ENCODE measurements at places on chromosomes 16 and 17.

DNA sequence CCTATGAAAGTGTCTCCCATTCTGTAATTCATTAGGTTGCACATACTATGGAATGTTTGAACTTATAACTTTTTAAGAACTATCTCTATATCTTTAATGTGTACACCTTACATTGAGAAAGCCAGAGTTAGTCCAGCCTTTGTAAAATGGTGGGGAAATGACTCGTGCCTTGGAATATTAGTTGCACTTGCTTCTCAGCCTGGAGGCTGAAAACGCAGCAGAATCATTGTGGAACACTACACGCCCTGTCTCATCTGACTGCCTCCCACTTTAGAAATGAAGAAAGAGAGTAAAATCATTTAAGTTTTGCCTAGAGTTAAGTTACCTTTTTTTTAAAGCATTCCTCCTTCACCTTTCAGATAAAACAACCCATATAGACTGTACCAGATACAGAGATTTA is 90.7 kb upstream of the WSB1 start:
- DNase-seq: no peak

GRCh38 chr17:28982131-28982793 is 23.6 kb downstream of the SEZ6 start:
- DNase-seq: peak; percentile 82

DNA sequence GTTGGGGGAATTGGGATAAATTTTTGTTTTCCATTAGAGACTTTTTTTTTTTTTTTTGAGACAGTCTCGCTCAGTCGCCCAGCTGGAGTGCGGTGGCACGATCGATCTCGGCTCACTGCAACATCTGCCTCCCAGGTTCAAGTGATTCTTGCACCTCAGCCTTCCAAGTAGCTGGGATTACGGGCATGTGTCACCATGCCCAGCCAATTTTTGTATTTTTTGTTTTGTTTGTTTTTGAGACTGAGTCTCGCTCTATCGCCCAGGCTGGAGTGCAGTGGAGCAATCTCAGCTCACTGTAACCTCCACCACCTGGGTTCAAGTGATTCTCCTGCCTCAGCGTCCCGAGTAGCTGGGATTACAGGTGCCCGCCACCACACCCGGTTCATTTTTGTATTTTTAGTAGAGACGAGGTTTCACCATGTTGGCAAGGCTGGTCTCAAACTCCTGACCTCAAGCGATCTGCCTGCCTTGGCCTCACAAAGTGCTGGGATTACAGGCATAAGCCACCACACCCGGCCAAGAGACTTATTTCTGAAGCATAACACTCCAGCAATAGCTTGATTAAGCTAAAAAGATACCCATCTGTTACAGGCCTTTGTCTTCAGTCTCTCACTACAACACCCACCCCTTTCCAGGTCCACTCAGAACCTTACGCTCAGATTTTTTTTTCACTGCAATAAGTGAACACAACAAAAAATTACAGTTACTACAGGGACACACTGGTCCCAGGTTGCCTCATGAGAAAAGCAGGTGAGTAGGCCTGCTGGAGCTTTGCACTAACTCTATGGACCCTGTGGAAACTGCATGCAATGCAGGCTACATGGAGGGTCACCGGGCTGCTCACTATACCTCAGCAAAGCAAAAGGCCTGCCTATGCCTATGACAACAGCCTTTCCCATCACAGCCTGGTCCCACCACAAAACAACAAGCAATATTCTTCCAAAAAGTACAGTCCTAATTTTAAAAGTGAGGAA is 34.6 kb downstream of the KANSL1 start:
- no peak for DNase-seq

GRCh38 chr17:49292901-49293300 is 62.3 kb upstream of the PHOSPHO1 start:
- DNase-seq: no peak

GRCh38 chr16:20799599-20799998 is 6.7 kb downstream of the ERI2 start:
- DNase-seq: no peak

- no peak for DNase-seq
Observed at GRCh38 chr16:27108826-27109665, 42.3 kb downstream of the C16orf82 start.

DNA sequence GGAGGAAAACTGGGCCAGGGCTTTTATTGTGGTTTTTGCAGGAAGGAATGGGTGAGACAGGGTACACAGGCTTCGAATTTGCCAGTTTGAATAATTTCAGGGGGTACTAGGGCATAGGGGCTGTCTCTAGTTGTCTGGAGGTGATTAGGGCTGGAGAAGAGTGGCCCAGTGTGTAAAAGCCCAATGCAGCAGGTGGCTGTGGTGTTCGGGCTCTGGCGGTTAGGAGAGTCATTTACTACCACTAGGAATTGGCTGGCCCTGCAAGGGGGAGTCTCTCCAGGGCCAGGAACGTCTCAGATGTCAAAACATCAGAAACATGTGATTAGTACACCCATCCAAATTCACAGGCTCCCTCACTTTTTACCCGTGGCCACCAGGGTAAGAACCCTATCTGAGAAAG is 50.3 kb downstream of the GINS3 start:
- DNase-seq: no peak

DNA sequence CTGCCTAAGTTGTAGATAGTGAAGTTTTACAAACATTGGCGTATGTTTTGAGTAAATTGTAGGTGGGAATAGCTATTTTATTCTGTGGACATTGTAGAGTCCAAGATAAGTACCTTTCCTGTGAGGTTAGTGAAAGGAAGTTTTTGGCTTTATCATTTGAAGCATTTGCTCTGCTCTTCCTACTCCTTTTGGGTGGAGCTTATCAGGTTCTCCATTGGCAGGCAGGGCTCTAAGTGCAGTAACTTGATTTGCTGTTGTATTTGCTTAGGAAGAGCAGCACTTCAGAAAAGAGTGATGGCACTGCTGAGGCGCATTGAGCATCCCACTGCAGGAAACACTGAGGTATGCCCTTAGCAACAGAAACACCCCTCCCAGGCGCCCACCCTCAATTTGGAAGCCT is 70.1 kb downstream of the OMG start:
- DNase-seq: no peak

DNA sequence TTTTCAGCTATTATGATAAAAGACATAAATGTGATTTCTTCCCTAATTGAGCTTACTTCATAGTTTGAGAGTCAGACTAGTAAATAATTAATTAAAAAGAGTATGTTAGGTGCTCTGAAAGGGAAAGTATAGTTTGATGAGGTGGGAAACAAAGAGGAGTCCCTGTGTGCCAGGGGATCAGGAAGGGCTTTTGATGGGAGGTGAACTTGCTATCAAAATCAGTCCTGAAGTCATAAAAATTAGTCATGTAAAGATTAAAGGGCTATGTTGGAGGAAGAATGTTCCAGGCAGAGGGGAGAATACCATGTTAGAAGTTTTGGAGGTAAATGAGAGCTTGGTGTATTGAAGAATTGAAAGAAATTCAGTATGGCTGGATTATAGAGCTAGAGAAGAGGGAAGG is 31.0 kb downstream of the NFAT5 start:
- no peak for DNase-seq

GRCh38 chr17:8005357-8005756 is 2.9 kb downstream of the GUCY2D start:
- DNase-seq: no peak

DNA sequence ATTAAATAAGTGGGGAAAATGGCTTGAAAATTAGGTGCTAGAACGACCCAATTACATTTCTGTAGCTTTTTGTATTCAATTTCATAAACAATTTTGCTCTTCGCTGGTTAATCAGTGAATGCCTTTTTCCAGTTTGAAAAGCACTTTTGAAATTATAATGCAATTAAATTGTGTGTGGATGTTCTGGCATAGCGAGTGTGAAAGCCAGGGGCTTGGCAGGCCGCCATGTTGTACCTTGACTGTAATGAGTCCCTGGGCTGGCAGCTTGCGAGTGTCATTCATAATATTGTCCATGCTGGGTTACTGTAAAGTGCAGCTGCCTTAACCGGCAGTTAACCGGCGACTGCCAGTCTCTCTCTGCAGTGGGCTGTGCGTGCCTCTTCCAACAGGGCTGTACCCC is 177.8 kb downstream of the CCDC182 start:
- DNase-seq: no peak

- DNase-seq: no peak
Observed at GRCh38 chr17:14281530-14281929, 19.4 kb upstream of the HS3ST3B1 start.

DNA sequence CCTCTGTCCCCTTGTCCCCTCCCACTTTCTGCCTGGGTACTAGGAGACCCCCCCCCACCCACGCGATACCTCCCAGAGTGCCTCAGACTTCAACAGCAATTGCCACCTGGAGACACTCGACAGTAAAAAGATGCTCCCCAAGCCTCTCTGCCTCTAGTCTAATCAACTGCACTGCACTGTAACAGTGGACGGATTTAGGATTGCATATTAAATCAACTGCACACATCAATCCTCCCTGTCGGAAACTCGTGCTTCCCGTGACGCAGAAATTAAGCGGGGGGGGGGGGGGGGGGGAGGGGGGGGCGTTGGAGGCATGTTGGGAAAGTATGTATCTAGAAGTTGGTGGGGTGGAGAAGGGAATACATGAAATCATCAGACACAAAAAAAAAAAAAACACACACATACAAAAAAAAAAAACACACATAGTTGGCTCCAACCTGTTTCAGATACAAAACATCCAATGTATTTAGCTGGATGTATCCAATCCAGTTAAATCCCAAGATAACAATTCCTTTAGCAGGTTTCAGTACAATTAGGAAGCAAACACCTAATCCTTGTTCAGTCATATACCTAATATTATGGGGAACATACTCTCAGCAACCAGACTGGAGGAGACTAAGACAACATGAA is 29.7 kb downstream of the FAM222B start:
- DNase-seq: no peak

- no peak for DNase-seq
Observed at GRCh38 chr17:55202896-55203295, 61.9 kb upstream of the HLF start.
